Mucosa of descending colon (tissue), 3 donors: ENCODE measurements at places on chromosomes 12 and 14.

DNA sequence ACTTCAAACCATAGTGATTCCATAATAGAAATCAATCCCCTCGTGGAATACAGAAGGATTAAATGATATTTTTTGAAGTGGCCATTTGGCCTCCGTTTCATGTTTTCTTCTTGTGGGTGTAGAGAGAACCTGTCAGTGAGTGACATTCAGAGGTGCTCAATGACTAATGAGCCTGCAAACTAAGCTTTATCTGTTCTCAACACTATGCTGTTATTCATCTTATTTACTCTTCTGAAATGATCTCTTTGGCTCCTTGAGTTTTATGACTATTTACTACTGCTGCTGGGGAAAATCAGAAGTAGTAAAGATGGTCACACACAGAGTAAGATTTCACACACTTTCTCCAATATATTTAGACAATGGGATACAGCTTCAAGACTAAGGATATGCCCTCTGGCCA, 30.4 kb downstream of the ATP2B1 start:
- no peak for DNase-seq

GRCh38 chr12:95316798-95317197, 99.2 kb downstream of the VEZT start:
- no peak for DNase-seq

GRCh38 chr12:116143909-116144308, 133.6 kb downstream of the MED13L start:
- DNase-seq, result no peak

- DNase-seq, result no peak
Observed at GRCh38 chr14:59698793-59699192, 122.2 kb upstream of the CCDC175 start.

DNA sequence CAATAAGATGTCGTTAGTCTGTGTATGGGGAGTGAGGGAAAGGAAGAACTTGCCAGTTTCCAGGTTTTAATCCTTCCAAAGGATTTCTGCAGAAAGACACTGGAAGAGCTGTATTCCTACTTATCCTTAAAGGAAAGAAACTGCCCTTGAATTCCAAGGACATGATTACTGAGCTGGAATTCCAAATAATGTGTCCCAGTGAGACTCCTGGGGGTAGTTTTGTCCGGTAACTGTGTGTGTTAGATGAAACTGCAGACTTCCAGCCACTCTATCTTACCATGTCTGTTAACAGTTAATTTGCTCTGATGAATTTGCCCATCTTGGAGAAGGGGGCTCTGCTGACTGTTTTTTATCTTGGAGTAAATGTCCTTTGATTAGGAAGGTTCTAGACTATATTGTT, 33.0 kb downstream of the CKB start:
- no peak for DNase-seq

- peak; percentile 41 for DNase-seq
Observed at GRCh38 chr14:103699901-103700752, 15.1 kb downstream of the XRCC3 start.

DNA sequence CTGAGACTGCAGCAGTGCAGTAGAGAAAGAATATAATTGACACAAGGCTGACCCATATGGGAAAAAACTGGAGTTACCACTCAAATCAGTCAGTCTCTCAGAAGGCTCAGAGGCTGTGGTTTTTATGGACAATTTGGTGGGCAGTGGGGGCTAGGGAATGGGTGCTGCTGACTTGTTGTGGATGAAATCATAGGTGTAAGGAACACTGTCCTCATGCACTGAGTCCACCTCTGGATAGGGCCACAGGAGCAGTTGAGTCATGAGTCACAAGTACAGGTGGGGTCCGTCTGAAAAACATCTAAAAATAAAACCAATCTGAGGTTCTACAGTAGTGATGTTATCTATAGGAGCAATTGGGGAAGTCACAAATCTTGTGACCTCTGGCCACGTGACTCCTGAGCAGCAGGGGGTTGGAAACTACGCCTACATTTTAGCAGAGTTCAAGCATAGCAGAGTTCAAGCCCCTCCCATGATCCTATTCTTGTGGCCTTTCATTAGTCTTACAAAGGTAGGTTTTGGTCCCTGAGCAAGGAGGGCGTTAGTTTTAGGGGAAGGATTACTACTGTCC, 18.1 kb upstream of the SGPP1 start:
- DNase-seq, result no peak

- no peak for DNase-seq
Observed at GRCh38 chr14:41824441-41824840, 217.8 kb downstream of the LRFN5 start.

- no peak for DNase-seq
Observed at GRCh38 chr12:113386866-113387566, 16.7 kb downstream of the SDS start.

DNA sequence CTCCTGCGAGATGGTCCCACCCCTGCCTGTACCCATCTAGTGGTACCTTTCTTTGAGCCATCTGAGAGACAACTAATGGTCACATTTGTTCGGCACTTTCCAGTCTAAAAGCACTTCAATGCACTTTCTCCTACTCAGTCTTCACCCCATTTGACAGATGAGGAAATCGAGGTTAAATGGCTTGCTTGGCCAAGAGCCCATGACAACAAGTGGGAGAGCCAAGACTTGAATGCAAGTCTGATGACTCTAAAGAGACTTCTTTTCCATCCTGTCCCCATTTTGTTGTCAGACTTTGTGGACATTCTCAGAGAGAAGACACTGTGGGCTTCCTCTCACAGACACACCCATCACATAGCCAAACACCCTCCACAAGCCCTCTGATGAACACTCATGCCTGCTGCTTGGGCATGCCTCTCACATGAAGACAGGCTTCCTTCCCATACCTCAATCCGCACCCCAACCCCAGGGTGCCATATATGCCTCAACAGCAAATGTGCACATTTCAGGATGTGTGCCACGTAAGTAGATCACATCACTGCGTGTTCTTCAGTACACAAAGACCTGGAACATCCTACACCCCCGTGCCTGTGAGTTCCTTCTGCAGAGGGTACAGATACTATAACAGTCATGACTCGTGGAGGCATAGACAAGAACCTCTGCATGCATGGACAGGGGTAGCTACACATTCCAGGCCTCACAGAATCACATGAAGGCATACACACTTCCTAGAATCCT, 805 bp downstream of the MYH7 start:
- no peak for DNase-seq

- DNase-seq, result no peak
Observed at GRCh38 chr12:13210236-13211190, 14.0 kb downstream of the EMP1 start.

DNA sequence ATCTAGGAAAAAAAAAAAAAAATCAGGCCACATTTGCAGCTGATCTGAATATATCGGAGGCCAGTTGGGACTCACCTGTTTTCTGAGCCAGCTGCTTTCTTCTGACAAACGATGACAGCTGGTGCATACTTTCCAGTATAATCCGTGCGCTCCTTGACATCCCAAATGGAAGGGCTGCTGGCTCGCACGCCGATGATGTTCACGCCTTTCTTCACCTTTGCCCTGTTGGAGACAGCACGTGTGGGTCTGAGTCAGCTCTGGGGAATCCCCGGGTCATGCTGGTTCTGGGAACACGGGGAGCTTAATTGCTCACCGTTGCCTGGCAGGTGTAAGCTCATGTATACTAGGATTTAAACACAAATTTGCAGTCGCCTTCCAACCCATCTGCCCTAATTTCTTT, 372.8 kb downstream of the TMEM132D start:
- DNase-seq, result peak; percentile 79

DNA sequence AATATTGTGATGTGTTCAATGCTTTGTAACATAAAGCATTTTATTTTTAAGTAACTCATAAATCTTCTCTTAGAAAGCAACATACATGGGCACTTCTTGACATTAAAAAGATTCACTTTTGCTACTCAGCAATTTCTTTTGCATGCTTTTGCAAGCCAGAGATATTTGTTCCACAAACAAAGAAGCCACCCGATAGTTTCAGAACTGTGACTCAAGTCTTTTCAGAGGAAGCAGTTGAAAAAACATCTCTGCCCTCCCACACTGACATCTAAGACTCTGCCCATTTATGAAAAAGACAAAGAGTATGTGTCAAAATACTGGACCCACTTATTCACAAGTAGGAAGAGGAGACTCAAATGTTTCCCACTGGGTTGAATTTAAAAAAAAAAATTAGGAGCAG, 7.5 kb downstream of the APPL2 start:
- DNase-seq, result no peak

DNA sequence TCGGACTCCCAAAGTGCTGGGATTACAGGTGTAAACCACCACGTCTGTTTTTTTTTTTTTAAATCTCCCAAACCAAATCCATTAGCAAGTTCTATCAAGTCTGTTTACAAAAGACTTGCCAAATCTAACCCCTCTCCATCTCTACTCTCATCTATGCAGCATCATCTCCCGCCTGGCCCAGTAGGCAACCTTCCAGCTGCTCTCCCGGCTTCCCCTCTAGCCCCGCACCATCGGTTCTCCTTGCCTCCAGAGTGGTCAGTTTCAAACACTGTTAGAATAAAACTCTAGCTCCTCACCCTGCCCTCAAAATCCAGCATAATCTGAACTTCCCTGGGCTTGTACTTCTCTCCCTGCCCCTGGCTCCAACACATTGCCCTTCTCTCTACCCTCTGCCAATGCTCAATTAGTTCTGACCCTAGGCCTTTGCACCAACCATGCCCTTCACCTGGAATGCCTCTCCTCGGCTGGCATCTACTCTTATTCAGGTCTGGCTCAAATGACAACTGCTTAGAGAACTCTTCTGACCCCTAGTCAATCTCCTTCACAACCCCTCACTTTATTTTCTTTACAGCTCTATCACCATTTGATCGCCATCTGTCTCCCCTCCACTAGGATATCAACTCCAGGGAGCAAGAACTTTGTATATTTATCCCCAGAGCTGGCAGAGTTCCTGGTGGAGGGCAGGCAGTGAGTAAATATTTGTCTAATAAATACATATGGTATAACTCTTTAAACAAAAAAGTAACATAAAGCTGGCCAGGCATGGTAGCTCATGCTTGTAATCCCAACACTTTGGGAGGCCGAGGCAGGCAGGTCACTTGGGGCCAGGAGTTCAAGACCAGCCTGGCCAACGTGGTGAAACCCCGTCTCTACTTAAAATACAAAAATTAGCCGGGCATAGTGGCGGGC, 4.9 kb downstream of the WSB2 start:
- no peak for DNase-seq

- DNase-seq, result no peak
Observed at GRCh38 chr14:45793081-45793480, 540.1 kb upstream of the MIS18BP1 start.

- no peak for DNase-seq
Observed at GRCh38 chr12:22100958-22101748, 55.1 kb downstream of the CMAS start.

DNA sequence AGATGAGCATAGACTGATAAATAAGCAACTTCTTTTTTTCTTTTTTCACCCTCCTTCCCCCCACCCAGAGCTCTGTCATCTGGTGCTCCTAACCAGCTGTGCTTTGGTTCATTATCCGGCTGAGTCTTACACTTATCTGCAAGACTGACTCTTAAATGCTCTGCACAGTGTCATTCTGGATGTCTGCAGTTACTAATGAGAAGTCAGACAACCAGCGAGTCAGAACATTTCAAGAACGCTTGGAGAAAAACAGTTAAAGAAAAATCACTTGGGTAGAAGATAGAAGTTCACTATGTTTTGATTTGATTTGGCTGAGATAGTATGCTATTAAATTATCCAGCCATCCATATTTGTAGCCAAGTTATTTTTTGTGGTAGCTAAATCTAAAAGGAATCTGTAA, 328.9 kb upstream of the PRICKLE1 start:
- DNase-seq, result no peak

DNA sequence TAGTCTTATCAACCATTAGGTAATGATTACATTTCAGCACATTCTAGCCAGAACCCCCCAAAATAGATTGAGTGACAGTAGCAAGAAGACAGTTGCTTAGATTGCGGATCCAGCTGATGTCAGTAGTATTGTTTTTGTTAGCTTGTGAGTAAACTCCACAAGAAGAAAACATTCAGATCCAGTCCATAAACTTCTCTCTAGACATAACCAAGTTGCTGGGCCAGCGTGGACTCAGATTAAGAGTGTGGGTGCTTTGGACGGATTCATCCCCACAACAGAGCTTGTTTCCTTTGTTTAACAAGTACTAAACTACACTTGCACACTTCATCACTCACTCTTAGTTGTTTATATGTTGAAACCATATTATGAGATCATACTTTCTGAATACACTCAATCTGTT, 293.4 kb downstream of the NPAS3 start:
- no peak for DNase-seq

DNA sequence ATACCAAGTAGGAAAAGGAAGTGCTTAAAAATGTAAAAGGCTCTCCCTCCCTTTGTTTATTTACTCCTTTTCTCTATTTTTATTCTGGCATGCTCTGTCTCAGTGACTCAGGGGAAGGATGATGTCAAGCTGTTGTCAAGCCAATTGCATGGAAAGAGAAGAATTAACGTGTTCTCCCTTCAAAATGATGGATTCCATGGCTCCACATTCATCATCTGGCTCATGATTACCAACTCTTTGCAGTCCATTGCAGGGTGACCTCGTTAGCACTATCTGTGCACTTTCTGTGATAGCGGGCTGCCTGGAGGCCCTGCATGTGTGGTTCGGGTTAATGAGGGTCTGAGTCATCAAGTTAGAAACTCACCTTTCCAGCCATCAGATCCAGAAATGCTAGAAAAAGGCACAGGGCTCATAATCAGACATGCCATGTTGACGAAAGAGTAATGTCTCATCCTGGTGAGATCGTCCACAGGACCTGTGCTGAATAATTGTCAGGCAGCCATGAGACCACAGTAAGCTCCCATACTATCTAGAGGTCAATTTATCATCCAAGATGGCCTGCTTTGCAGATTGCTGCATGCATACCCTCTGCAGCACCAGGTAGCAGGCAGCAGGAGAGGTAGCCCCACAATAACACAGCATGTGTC, 79.2 kb upstream of the BTG1 start:
- DNase-seq, result no peak

DNA sequence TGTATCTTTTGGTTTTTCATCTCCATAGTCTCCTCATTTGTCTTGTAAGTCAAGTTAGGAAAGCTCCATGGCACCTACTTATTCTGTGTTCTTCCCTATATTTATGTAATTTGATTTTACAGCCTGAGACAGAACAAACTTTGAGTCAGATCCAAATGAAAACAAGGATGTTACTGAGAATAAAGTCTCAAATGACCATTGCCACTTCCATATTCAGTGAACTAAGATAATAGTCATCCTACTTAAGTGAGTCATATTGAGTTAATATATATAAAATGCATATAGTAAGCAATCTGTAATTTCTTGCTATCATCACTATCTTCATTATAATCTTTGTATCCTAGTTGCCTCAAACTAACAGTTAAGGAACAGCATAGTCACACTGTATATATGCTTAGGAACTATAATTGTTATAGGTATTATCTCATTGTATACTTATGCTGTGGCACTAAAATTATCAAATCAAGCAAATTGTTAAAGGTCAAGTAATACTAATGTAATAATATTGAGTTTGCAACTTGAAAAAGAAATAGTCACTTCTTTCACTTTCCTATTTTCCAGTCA, 30.8 kb downstream of the TMTC3 start:
- no peak for DNase-seq

DNA sequence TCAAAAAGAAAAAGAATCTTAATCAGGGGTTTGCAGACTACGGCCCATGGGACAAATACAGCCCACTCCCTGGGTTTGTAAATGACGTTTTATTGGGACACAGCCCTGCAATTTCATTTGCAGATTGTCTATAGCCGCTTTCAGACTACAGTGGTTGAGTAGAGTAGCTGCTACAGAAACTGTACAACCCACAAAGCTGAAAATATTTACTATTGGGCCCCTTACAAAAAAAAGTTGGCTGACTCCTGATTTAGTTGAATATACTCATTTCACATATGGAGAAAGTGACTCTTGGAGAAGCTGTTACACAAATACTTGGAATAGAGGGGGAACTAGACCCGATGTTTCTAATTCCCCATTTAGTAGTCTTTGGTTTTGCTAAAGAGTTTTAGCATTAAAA, 162.5 kb upstream of the NOS1 start:
- no peak for DNase-seq
